ENCODE measurements at places on chromosomes 5 and 9.

- no peak for DNase-seq
Measured at GRCh38 chr9:649128-650074, 192.1 kb upstream of the DMRT1 start.

DNA sequence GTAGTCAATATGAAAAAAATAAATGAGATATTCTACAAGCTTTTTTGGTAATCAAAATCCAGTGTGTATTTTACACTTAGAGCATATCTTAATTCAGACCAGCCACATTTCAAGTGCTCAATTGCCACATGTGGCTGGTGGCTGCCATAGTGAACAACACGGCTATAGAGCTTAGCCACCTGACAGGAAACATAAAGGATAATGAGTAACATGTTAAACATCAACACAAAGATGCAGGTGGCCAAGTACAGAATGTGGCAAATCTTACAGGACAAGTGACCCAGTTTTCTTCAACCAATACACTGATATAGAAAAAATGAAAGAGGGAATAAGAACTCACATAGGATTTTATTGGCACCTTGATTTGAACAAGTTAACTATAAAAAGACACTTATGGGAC, 61.4 kb downstream of the KIF24 start:
- DNase-seq = no peak

- DNase-seq = no peak
Measured at GRCh38 chr5:181173027-181173419, 25.6 kb downstream of the OR2V2 start.

- no peak for DNase-seq
Measured at GRCh38 chr5:96756985-96757384, 50.8 kb downstream of the ERAP1 start.

DNA sequence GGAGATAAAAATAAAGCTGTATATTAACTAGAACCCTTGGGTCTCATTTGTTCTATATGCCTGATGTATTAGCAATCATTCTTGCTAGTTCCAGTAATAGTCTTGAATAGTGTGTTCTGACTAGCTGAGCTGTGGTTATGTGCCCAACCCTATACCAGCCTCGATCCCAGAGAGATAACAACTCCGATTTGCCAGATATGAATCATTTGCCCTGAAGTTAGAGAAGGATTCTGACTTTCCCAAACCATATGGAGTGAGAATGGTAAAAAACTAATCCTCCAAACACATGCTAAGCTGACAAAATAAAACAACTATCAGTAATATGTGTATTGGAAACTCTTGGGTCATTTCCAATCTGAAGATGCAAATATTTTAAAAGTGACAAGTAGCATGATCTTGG, 64.8 kb downstream of the ALDH1A1 start:
- DNase-seq = no peak
